Memory B cell (primary cell): ENCODE measurements at places on chromosomes 1 and 21.

- DNase-seq: no peak
These were observed 5.2 kb upstream of the PLA2G2D start for GRCh38 chr1:20124456-20125057.

GRCh38 chr1:118987468-118988185 lies 516 bp downstream of the TBX15 start:
- DNase-seq: no peak

- DNase-seq: no peak
These were observed 85.2 kb upstream of the ACTL8 start for GRCh38 chr1:17669866-17670451.

DNA sequence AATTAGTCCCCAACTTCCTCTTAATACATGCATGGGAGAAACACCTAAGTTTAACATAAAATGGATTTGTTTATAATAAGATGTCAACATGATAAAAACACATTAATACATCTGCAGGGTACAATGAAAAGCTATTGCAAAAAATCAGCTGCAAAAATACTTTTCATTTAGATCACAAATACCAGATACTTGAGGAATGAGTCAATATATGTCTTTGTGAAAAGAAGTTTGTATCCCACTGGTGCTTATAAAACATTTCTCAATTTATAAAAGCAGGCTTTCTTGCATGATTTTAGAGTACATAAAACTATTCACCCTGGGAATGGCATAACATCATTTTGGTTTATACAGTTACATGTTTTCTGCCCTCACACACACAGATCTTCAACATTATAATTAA lies 18.6 kb upstream of the PRKAA2 start:
- no peak for DNase-seq

- no peak for DNase-seq
These were observed 168.2 kb upstream of the C1orf105 start for GRCh38 chr1:172252321-172252720.

GRCh38 chr1:184838504-184838951 lies 83.9 kb upstream of the EDEM3 start:
- no peak for DNase-seq

DNA sequence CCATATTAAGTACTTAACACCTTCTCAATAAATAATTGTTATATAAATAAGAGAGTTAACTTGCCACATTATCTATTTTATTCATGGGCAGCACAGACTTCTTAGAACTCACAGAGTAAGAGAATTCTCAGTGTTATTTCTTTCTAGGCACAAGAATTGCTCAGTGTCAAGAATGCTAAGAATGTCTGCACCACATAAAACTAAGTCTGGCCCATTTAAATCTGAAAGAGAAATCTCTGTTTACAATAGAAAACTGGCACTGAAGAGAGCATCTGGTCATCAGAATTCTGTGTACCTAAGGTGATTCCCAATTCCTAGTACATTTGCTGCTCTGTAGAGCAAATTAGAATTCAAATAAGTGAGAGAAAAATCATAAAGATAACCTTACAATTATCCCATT lies 3.8 kb downstream of the OR10K2 start:
- DNase-seq: no peak

DNA sequence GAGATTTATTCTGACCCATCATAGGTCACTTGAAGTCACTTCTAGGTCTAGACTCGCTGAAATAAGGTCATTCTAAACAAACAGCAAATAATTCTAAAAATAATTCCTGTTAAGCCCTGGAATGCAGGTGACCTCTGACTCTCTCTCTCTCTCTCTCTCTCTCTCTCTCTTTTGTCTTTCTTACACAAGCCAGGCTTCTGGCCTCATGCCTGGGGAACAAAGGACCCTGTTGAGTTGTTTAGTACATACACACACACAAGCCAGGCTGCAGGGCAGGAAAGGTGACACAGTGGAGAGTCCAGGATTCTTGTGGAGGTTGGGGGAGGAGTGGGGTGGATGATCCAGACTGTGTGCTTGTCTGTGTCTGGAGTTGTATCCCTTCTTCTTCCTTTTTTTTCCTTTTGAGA lies 4.0 kb upstream of the MEX3A start:
- DNase-seq: no peak

- no peak for DNase-seq
These were observed 21.1 kb upstream of the B3GALNT2 start for GRCh38 chr1:235525314-235525713.

DNA sequence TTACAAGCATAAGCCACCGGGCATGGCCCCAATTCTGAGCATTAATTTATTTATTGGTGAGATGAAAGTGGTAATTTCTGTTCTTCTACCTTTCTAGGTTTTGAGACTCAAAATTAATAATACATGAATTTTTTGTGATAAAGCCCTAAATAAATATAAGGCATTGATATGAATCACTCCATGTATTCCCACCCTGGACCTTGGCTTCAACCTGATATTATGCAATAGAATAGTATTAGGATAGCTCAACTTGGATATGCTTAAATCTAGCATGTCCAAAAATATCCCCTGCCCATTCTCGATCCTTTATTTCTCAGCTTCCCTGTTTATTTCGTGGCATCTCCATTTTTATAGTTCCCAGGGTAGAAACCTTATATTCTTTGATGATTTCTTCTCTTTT lies 2.5 kb downstream of the AGL start:
- DNase-seq: no peak

GRCh38 chr1:50208756-50209155 lies 100.0 kb downstream of the ELAVL4 start:
- no peak for DNase-seq
